Activated T-helper 1 cell treated with anti-CD3 and anti-CD28 coated beads, Interleukin-2, amount 50 U/mL, for 16 hours (primary cell): ENCODE measurements at places on chromosomes 5 and 9.
A peak's percentile ranks its signal among the peaks of the same experiment; 100 is the strongest.

- DNase-seq: no peak
These were observed 527.2 kb downstream of the NR2F1-AS1 start for GRCh38 chr5:93053825-93054224.

- DNase-seq: no peak
These were observed 790 bp downstream of the PTAR1 start for GRCh38 chr9:69759021-69759420.

- DNase-seq: no peak
These were observed 199.9 kb downstream of the EBF1 start for GRCh38 chr5:158899792-158900191.

- DNase-seq: no peak
These were observed 77.1 kb downstream of the BAAT start for GRCh38 chr9:101307524-101308213.

DNA sequence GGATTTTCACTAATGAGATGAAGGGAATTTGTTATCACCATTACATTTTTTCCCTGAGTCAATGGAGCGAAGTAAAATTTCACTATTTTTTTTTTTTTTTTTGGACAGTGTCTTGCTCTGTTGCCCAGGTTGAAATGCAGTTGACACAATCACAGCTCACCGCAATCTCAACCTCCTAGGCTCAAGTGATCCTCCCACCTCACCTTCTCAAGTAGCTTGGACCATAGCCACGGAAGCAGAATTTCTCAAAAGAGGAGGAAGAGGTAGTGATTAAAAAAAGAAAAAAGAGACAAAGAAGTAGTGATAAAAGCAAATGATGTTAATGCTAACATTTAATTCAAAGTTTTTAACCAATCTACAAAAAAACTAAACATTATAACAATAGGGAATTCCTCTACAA, 29.8 kb downstream of the ELP1 start:
- no peak for DNase-seq

GRCh38 chr5:161311965-161312364, 234.6 kb downstream of the GABRB2 start:
- no peak for DNase-seq

- no peak for DNase-seq
These were observed 40.4 kb upstream of the FGF1 start for GRCh38 chr5:142726188-142726731.

DNA sequence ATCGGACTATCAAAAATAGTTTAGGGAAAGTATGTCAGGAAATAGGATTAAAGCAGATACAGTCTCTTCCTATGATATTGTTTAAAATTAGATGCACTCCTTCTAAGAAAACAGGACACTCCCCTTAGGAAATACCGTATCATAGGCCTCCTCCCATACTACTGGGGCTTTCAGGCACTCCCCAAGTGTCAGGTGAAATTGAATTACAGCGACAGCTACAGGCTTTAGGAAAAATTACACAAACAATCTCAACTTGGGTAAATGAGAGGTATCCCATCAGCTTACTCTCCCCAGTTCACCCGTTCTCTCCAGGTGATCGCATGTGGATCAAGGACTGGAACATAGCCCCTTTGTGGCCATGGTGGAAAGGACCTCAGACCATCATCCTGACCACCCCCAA, 110.4 kb upstream of the EPB41L4A start:
- DNase-seq: no peak

DNA sequence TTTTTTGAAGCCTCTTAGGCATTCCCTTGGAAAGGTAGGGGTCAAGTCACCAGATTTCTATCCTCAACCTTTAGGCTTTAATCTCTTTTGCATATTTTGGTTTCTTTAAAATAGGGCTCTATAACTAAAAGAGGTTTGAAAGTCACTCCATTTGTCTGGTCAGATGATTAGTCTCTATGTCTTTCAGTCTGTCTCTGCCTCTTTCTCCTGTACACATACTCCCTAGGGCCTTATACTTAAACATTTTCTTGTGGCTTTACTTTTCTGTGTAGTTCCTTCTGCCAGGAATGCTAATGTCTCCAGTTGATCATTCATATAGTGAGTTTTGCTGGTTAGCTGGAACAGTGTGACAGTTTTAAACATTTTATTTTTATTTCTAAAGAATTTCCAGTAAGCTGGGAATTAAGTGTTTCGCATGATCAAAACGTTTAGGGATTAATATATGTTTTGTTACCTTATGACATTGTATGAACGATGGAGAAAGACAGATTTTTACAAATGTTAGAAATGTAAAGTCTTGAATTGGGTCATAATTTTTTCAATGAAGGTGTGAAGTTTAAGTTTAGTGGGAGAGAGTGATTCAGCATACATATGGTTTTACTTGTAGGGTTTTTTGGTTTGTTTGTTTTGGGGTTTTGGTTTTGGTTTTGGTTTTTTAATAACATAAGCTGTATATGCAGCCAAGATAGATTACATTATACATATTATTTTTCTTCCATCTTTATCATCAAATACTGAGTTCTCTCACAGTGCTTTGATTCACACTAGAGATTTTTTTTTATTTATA, 90.6 kb downstream of the ZCCHC7 start:
- DNase-seq: no peak

GRCh38 chr5:149940077-149940574, 4.5 kb downstream of the PDE6A start:
- DNase-seq: no peak

DNA sequence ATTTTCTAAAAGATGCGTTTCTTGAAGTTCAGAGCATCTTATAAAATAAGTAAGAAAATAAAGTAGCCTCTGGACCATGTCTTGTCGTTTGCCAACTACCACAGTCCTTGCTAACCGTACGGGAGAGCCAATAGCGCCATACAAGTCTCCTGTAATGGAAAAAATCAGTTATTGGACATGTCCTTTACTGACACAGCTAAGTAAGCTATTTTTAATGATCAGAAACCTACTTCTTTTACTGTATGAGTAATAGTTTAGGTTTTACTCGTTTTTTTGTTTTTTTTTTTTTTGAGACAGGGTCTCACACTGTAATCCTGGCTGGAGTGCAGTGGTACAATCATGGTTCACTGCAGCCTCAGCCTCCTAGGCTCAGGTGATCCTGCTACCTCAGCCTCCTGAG, 37.7 kb upstream of the RAPGEF6 start:
- DNase-seq: no peak

DNA sequence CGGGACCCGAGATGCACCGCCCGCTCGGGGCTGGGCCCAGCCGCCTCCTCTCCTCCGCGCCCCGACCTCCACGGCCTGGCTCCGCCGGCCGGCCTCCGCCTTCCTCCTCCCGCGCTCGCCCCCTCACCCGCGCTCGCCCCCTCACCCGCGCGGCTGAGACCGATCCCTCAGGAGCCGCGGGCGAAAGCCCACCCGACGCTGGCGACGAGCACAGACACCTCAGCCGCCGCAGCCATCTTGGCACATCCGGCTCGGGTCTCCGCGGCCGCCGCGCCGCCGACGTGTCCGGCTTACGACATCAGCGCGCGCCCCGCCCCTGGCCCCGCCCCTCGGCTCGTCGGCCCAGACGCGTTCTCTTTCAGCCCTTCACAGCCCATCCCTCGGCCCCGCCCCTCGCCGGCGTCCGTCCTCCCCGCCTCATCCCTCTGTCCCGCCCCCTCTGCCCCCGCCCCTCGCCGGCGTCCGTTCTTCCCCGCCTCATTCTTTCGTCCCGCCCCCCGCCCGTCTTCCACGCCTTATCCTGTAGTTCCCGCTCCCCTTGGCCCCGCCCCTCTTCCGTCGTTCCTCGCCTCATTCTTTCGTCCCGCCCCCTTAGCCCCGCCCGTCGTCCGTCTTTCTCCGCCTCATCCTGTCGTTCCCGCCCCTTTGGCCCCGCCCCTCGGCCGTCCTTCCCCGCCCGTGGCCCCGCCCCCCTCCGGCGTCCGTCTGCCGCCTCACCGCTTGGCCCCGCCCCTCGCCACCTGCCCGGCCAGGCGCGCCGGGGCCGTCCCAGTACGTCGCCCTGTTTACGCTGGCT, at the start of gene SEC16A:
Gene SEC16A (minus strand): TSS at position 248 of the 796 bp plus-strand sequence. CDS start 5,425 bp downstream, outside the sequence.
- peak; percentile 100 for DNase-seq

- DNase-seq: no peak
These were observed 6.9 kb upstream of the EGR1 start for GRCh38 chr5:138458384-138458783.

- no peak for DNase-seq
These were observed 62.7 kb downstream of the SEMA4D start for GRCh38 chr9:89435071-89435823.

GRCh38 chr9:130842545-130842944, 7.5 kb downstream of the ABL1 start:
- no peak for DNase-seq

DNA sequence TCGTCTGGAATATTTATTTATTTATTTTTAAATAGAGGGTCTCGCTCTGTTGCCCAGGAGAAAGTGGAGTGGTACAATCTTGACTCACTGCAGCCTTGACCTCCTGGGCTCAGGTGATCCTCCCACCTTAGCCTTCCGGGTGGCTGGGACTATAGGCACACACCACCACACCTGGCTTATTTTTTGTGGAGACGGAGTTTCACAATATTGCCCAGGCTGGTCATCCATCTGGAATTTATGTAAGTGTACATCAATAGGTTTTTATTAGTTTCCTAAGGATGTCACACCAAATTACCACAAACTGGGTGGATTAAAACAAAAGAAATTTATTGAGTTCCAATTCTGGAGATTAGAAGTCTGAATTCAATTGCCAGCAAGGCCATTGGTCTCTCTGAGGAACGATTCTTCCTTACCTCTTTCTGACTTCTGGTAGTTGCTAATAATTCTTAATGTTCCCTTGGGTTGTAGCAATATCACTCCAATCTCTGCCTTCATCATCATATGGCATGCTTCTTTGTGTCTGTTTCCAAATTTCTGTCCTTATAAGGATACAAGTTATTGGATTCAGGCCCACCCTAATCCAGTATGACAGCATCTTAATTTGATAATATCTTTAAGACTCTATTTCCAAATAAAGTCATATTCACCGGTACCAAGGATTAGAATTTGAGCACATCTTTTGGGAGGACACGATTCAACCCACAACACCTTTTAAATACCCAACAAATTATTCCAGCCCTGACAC, 16.3 kb upstream of the RAD23B start:
- no peak for DNase-seq
